ENCODE measurements at places on chromosomes 16 and 17. TPM values are rescaled to one million over a fixed set of nuclear protein-coding genes. Genes with fewer than 3 reads are reported as not detected.

- DNase-seq, result no peak
These were observed 110.1 kb downstream of the XYLT1 start for GRCh38 chr16:17360693-17361122.

MGAT5B gene
- 1.1 TPM for total RNA-seq

GNAO1 gene
- 3.0 TPM for total RNA-seq

KRTAP3-2 gene
- total RNA-seq, result not detected

ZCCHC14 gene
- total RNA-seq, result 16.6 TPM

OR1F1 gene
- not detected for total RNA-seq

GRCh38 chr17:29032013-29032856 is 10.7 kb upstream of the PIPOX start:
- no peak for DNase-seq

- DNase-seq, result no peak
These were observed 3.6 kb downstream of the SNTB2 start for GRCh38 chr16:69190598-69190997.

DNA sequence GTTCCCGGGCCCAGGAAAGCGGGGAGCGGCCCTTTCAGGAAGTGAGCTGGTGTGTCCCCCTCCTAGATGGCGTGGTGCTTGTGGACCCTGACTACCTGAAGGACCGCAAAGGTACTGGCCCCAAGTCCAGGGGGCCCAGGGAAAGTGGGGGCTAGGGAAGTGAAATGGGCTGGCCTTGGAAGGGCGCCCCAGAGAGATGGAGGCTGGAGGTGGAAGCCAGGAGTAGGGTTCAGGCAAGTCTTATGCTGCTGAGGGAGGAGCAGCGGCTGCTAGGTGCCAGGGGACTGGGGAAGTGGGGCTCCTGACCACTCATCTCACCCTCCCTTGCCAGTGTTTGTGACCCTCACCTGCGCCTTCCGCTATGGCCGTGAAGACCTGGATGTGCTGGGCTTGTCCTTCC is 5.6 kb downstream of the ARRB2 start:
- no peak for DNase-seq

Data from mesenteric fat pad (tissue), 1 donor.